ENCODE measurements at places on chromosomes 16 and 17.

- no peak for DNase-seq
Observed at GRCh38 chr16:86316967-86317812, 193.1 kb upstream of the FOXF1 start.

GRCh38 chr17:31564883-31565301 is 173.4 kb downstream of the RAB11FIP4 start:
- no peak for DNase-seq

DNA sequence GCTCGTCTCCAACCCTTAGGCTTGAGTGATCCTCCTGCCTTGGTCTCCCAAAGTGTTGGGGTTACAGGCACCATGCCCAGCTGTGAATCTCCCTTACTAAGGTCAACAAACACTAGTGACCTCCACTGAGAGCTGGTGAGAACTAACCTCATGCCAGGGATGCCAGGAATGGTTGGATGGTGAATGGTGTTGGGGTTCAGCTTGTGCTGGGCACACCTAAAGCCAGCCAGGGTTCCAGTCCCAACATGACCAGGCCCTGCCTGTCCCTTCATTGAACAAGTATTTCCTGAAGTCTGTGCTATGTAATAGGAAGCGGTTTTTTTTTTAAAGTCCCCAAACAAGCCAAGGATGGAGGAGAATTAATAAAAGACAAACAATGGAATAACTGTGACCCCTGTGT is 56.0 kb upstream of the TOB1 start:
- DNase-seq = no peak

GRCh38 chr16:12637002-12637401 is 166.7 kb downstream of the CPPED1 start:
- no peak for DNase-seq

GRCh38 chr16:1333149-1333812 is at the start of gene BAIAP3:
BAIAP3 (plus strand) TSS chr16:1333645; CDS start chr16:1338550, 4,905 bp downstream.
- DNase-seq = no peak
